HFF-Myc (cell line): ENCODE measurements at places on chromosomes 3 and 15.
A peak's percentile ranks its signal among the peaks of the same experiment; 100 is the strongest.

- DNase-seq: no peak
Measured at GRCh38 chr15:74038707-74039655, 43.4 kb downstream of the GOLGA6A start.

DNA sequence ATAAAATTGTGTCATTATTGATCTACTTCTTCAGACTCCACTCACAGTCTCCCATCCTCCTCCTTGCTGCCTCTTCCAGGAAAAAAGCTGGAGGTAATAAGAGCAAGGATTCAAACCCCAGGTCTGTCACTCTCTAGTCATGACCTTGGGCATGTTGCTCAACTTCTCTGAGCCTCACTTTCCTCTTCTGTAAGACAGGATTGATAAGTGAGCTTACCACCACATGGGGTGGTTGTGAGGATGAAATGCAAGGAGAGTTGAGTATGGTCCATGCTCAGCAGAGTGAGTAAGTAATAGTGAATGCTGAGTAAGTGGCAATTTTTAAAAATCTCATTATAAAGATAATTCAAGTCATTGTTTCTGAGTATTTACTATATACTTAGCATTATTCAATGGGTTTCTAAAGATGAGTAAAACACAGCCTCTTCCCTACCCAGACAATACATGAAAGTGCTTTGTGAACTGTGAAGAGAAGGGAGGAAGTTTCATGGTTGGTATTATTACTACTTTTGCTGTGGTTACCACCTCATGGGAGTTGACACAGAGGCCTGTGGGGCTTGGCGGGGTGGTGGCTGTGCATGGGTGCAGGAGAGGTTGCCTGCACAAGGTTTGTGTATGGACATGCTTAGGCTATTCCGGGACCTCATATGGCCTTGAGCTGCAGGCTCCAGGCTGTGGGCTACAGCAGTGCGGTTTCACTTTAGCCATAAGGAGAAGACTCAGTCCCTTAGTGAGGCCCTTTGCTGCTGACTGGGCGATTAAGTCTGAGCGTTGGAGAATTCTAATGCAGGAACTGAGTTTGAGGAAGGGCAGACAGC lies 30.0 kb downstream of the SLC6A11 start:
- DNase-seq: no peak

DNA sequence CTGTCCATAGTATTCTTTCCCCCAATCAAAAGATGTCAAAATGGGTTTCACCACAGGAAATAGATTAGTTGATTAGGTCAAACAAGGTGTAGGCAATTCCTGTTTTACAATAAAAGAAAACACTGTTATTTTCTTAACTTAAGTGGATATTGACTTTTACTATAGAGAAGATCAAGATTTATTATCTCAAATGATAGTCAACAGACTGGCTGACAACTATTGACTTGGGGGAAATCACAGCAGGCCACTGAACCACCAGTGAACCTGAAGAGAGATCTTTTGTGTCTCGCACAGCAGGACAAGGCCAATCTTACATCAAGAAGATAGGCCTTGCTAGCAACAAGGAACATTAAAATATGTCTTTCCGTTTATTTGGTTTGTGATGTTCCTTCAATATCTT lies 1187.6 kb downstream of the SI start:
- DNase-seq: no peak

DNA sequence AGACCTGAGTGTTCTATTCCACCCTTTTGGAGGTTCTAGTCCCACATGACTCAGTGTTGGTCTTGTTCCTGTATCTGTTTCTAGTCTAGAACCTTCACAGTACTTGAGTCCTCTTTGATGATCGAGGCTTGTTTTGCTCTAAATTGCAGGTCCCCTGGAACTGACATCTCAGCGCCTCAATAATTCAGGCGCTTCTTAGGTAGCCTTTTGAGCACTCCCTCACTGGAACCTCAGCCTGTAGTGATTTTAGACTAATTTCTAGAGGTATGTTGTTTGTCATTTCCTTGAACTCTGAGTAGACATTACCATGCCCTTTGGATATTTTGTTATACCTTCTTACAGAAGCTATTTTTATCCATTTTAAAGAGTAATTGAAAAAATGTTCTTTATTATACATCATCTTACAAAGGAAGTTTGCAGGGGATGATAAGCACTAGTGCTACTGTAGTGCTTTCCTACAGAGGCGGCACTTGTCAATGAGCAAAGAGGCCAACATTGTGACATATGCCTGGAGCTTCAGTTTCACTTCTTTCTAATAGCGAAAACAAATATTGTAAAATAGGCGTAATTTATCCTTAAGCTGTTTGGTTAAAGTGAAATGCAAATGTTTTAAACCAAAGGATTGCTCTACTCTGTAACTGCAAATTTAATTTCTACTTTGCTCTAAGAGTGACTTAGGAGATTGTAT lies 75.7 kb downstream of the EFL1 start:
- DNase-seq: no peak

DNA sequence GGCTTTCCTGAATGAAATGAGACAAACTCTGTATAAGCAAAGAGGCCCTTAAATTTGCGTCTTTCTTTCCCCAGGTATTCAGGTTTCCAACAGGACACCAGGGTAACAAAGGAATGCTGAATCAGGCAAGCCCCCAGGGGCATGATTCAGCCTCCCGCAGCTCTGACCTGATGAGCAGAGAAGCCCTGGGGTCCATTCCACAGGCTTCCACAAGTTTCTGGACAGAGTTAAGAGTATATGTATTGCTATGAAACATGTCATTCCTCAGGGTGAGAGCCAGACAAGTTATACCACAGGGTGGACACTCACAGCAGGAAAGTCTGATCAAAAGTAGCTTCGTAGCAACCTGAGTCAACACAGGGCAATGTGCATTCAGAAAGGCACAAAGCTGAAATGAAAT lies 68.1 kb upstream of the CTNNB1 start:
- no peak for DNase-seq

DNA sequence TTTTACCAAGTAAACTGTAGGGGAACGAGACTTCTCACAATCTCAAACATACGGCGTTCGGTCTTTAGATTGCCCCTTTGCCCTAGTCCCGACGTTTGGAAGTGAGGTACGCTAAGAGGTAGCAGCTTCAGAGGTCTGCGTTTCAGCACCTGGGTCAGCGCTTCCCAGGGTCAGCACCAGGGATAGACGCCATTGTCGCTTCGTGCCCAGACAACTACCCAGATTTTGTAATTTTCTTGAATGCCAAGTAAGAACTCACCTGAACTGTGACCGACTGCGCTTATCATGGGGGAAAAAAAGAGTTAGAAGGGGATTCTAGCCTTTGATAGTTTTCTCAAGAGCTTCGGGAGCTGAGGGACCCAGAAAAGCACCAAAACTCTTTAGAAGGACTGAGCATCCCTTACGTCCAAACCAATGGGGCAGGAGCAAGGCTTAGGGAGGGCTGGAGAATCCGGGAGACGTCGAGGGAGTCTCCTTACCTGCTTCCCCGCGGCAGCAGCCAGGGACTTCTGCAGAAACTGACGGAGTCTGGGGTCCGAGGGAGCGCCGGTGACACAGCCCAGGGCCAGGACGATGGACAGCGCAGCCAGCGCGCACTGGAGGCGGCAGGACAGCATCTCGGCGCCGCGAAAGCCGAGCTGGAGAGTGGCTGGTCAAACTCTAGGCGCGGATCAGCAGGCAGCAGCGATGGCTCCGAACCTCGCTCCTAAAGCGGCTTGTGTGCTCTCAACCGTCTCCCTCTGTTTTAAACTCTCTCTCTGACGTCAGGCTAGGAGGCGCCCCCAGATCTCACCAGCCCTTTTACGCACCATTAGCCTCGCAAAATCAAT lies at the start of gene SST:
Gene SST, minus strand, starts transcription at position 720 of the 830 bp plus-strand sequence. Its CDS starts 103 bp downstream, at position 617.
- peak; percentile 32 for DNase-seq

- no peak for DNase-seq
Measured at GRCh38 chr15:89379818-89380217, 45.2 kb upstream of the POLG start.

DNA sequence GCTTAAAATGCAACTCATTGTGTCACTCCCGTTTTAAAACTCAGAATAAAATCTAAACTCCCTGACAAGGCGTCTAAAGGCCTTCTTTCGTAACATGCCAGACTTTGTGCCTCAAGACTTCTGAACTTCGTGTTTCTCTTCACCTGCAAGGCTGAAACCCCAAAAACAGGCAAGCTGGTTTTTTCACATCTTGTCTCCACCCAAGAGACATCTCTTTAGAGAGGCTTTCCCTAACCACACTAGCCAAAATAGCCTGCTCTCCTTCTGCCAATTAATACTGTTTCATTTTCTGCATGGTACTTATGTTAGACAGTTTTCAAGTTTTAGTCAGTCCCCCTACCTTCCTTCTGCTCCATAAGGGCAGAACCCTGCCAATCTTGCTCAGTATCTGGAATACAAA lies 41.6 kb downstream of the RAF1 start:
- DNase-seq: no peak

- DNase-seq: no peak
Measured at GRCh38 chr15:23073890-23074646, 34.7 kb upstream of the TUBGCP5 start.

- no peak for DNase-seq
Measured at GRCh38 chr15:58551084-58551763, 119.4 kb downstream of the LIPC start.

- no peak for DNase-seq
Measured at GRCh38 chr15:49673861-49674260, 53.0 kb downstream of the DTWD1 start.

- no peak for DNase-seq
Measured at GRCh38 chr3:112966633-112967032, 8.3 kb downstream of the CD200R1 start.

- DNase-seq: peak; percentile 42
Measured at GRCh38 chr15:35545316-35545823, 595 bp downstream of the DPH6 start.

DNA sequence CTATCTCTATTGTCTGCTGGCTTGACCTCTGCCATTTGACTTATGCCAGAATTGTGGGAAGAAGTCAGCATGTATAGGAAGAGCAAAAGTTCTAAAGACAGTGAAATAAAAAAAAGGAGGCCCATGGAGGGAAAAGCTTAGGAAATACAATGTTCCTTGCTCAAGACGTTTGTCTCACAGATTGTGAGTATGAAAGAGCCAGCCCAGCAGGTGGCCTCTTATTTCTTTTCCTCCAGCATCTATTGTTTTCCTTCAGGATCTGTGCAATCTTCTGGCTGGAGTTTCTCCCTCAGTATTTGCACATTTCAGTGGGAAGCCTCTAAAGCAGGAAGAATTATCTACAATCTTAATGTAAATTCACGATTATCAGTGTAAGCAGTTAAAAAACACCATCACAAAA lies 43.7 kb downstream of the ZDHHC3 start:
- no peak for DNase-seq

- no peak for DNase-seq
Measured at GRCh38 chr3:197458906-197459470, 96.8 kb downstream of the BDH1 start.

DNA sequence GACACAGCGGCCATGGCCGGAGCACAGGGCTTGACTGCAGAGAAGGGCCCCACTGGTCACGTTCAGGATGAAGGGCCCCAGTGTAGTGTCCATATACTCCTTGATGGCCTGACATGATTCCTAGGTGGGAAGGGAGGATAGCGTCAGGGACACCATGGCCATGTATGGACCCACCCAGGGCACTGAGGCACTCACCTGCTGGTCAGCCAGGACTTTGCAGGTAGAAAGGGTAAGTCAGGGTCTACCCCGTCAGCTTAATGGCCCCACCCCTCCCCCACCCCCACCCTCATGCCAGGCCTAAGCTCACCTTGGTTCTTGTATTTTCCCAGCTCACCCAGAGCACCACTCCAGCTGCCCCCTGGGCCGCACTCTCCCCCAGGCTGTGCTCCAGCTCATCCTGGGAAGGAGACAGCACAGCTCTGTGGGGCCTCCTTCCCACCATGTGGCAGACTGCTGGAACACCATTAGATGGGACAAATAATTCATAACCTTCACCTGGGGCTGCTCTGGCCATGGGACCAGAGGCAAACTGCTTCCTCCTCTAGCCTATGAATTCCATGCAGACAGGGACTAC lies 1.6 kb upstream of the HYAL3 start:
- DNase-seq: no peak
